MCF 10A (cell line): ENCODE measurements at places on chromosomes 6 and 20. TPM values are rescaled to one million over a fixed set of nuclear protein-coding genes. Genes with fewer than 3 reads are reported as not detected.
A peak's percentile ranks its signal among the peaks of the same experiment; 100 is the strongest.

GPRC6A gene
- total RNA-seq: not detected in 2 replicates

DZANK1 gene
- total RNA-seq: 2.5 and 3.0 TPM in 2 replicates

EYA4 gene
- total RNA-seq: not detected in 2 replicates

MYLK4 gene
- total RNA-seq: 0.93 and 1.1 TPM in 2 replicates

GRCh38 chr20:57414867-57415592 lies 23.8 kb downstream of the RBM38 start:
- H3K4me1 ChIP-seq: no peaks in the 10 kb centered on the region
- no peaks in the 10 kb centered on the region for H3K36me3 ChIP-seq
- H3K4me3 ChIP-seq: no peak overlapping the region
- DNase-seq: no peak
- peaks cover 14% of the 10 kb centered on the region for H3K27me3 ChIP-seq

DNA sequence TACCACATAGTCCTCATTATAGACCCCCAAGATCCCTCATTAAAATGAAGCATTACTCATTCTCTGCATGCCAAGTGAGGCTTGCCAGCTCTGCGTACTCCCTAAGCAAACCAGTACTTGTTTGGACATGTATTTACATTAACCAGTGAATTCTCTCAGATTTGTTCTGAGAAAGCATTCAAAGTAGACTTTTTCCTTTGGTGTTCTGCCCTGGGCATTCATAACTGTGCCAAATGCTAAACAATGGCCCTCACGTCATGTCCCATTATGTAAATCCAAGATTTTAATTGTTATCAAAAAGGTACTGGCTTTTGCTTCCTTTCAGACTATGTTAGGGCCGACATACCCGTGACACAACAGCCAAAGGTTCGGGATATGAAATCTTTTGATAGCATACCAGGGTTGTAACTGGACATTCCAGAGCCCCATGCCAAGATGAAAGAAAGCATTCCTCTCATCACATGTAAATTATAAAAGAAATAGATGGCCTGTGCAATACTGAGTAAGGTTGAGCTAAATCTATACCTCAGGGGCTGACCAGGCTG lies 164.2 kb downstream of the ADAT2 start:
- no peaks in the 10 kb centered on the region for H3K36me3 ChIP-seq
- no peaks in the 10 kb centered on the region for H3K27me3 ChIP-seq
- peak overlapping the region; percentile 87 for H3K27ac ChIP-seq
- H3K4me1 ChIP-seq: peaks cover 26% of the 10 kb centered on the region
- H3K4me3 ChIP-seq: no peak overlapping the region

- no peak for DNase-seq
- H3K27me3 ChIP-seq: no peaks in the 10 kb centered on the region
- peak overlapping the region; percentile 42 for H3K27ac ChIP-seq
These were observed 110.9 kb downstream of the ARMC2 start for GRCh38 chr6:108958900-108959770.

GRCh38 chr6:38512211-38512610 lies 127.5 kb downstream of the BTBD9 start:
- H3K27ac ChIP-seq: no peak overlapping the region
- no peaks in the 10 kb centered on the region for H3K36me3 ChIP-seq
- DNase-seq: no peak
- peaks cover 7% of the 10 kb centered on the region for H3K4me1 ChIP-seq
- no peak overlapping the region for H3K4me3 ChIP-seq

- no peaks in the 10 kb centered on the region for H3K36me3 ChIP-seq
- no peaks in the 10 kb centered on the region for H3K4me1 ChIP-seq
- no peak overlapping the region for H3K27ac ChIP-seq
- no peak for DNase-seq
- H3K27me3 ChIP-seq: peaks cover 22% of the 10 kb centered on the region
These were observed 230.4 kb upstream of the CST7 start for GRCh38 chr20:24718696-24719095.

GRCh38 chr6:129696843-129697242 lies 13.1 kb downstream of the ARHGAP18 start:
- no peaks in the 10 kb centered on the region for H3K27me3 ChIP-seq
- H3K27ac ChIP-seq: peak overlapping the region; percentile 85
- no peaks in the 10 kb centered on the region for H3K36me3 ChIP-seq
- H3K4me1 ChIP-seq: peaks cover 40% of the 10 kb centered on the region
- no peak for DNase-seq

DNA sequence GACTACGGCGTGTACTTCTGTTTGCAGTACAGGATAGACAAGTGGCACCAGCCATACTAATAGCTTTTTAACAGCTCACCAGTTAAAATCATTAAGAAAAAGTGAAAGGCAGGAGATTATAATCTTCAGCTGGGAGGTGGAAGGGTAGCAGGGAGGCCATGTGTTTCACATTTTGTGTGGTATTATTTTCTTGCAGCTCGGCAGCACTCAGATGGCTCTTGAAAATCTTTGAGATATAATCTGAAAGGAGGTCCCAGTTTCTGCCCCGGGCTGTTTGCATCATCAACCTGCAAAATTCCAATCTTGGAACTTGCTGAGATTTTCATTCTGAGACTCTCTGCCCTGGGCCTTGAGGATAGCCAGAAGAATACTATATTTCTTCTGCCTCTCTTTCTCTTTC lies 87.5 kb upstream of the HDAC2 start:
- H3K27ac ChIP-seq: no peak overlapping the region
- H3K36me3 ChIP-seq: peaks cover 3% of the 10 kb centered on the region
- no peak for DNase-seq
- no peaks in the 10 kb centered on the region for H3K4me1 ChIP-seq
- no peaks in the 10 kb centered on the region for H3K27me3 ChIP-seq

DNA sequence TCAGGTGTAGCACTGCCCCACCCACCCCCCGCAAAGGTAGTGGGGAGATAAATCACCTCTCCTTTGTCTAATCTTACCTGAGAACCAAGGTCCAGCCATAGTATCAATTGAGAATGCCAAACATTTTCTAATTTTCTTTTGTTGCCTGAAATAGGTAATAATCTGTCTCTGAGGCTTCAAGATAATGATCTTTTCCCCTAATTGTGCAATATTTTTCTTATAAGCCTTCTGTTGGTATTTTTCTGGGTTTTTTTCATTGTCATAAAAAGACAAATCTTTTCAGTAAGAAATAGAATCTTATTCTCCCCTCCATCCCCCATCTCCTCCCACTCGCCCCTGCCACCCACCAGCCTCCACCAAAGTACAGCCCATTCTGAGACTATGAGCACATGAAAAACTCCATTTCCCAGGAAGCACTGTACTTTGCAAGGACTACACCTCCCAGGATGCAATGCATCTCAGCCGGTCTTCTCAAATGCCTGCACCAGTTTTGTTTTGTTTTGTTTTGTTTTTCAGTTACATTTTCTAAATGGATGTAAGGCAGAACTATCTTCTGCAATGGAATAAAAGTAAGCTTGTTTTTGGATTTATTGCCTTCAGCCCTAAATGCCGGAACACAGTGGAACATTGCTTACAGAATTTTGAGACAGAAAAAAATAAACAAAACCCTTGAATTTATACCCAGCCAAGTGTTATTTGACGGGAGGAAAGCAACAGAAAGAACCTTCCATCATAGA lies 268.0 kb downstream of the TFAP2A start:
- H3K27ac ChIP-seq: peak overlapping the region; percentile 14
- peak overlapping the region; percentile 51 for H3K4me3 ChIP-seq
- no peaks in the 10 kb centered on the region for H3K36me3 ChIP-seq
- peaks cover 30% of the 10 kb centered on the region for H3K4me1 ChIP-seq
- DNase-seq: peak; percentile 59
- H3K27me3 ChIP-seq: no peaks in the 10 kb centered on the region

GRCh38 chr20:11260611-11261010 lies 586.8 kb upstream of the JAG1 start:
- no peaks in the 10 kb centered on the region for H3K4me1 ChIP-seq
- no peak overlapping the region for H3K4me3 ChIP-seq
- no peak for DNase-seq

- DNase-seq: peak; percentile 41
- H3K27me3 ChIP-seq: no peaks in the 10 kb centered on the region
- no peak within 1 kb of the TSS for H3K4me3 ChIP-seq
- peaks cover 27% of the 10 kb centered on the region for H3K4me1 ChIP-seq
- no peak within 1 kb of the TSS for H3K27ac ChIP-seq
These were observed at the start of gene RAMACL for GRCh38 chr6:166586424-166587156. RAMACL (minus strand) TSS chr6:166586678; CDS start chr6:166586477, 201 bp downstream.

- H3K4me1 ChIP-seq: no peaks in the 10 kb centered on the region
- H3K27me3 ChIP-seq: peaks cover 18% of the 10 kb centered on the region
- no peak overlapping the region for H3K4me3 ChIP-seq
- H3K27ac ChIP-seq: no peak overlapping the region
- H3K36me3 ChIP-seq: no peaks in the 10 kb centered on the region
- DNase-seq: no peak
These were observed 474.0 kb upstream of the GJE1 start for GRCh38 chr6:141658696-141659095.

- H3K27ac ChIP-seq: no peak overlapping the region
- peaks cover 11% of the 10 kb centered on the region for H3K36me3 ChIP-seq
- H3K4me1 ChIP-seq: peaks cover 10% of the 10 kb centered on the region
These were observed 39.5 kb downstream of the BCKDHB start for GRCh38 chr6:80145921-80146320.
